ENCODE measurements at places on chromosomes 13 and 19.
A peak's percentile ranks its signal among the peaks of the same experiment; 100 is the strongest.

DNA sequence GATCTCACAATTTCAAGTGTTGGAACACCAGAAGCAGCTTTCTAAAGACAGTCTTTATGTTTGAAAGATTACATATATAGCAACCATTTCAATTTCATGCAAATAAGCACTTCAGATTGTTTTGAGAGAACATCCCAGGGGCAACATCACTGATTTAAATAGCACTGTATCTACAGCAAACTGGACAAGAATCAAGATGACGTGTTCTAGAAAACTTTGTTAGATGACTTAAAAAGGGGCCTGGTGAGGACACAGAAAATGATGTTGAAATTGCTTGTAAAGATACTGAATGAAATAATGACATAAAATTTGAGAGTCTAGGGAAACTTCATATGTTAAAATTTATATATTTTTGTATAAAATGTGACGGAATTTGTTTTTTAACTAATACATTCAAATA is 277.1 kb downstream of the KLF12 start:
- H3K27ac ChIP-seq = no peak overlapping the region
- no peak for DNase-seq
- no peak overlapping the region for H3K4me3 ChIP-seq

- no peaks in the 10 kb centered on the region for H3K4me1 ChIP-seq
- no peaks in the 10 kb centered on the region for H3K36me3 ChIP-seq
- H3K27me3 ChIP-seq = no peaks in the 10 kb centered on the region
- no peak overlapping the region for H3K4me3 ChIP-seq
Measured at GRCh38 chr19:17530586-17530985, 19.1 kb downstream of the PGLS start.

DNA sequence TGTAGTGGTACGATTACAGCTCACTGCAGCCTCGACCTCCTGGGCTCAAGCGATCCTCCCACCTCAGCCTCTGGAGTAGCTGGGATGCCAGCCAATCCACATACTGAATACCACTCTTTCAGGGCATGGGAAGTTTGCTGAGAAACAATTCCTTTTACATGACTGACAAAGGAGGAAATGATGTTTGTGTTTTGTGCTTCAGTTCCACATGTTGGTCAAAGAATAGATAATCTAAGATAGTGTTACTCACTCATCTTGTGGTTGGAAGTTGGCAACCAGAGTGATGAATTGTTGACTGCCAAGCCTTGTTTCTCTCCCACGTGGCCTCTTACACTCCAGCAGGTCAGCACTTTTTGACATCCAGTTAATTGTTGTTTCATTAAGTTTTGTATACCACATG is 7.6 kb downstream of the MBD3L2B start:
- H3K36me3 ChIP-seq = no peaks in the 10 kb centered on the region
- H3K4me1 ChIP-seq = no peaks in the 10 kb centered on the region
- H3K27ac ChIP-seq = no peak overlapping the region
- no peak for DNase-seq

DNA sequence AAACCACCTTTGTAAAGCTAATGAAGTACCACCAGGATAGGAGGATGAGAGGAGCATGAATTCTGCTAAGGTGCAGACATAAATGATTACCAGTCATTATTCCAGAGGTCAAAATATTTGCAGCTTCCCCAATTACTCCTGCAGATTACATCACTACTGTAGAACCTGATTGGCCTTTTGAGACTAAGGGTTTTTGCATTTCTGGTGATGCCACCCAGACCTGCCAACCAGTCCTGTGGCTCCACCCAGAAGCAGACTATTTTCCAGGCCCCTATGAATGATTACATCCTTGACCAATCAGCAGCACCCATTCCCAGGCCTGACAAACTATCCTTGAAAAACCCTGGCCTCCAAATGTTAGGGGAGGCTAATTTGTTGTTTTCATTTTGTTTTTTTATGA is 11.2 kb upstream of the KCNC3 start:
- DNase-seq = no peak
- no peaks in the 10 kb centered on the region for H3K36me3 ChIP-seq
- no peak overlapping the region for H3K27ac ChIP-seq
- H3K4me3 ChIP-seq = no peak overlapping the region
- H3K27me3 ChIP-seq = no peaks in the 10 kb centered on the region

GRCh38 chr13:76879203-76879882 is 6.9 kb downstream of the KCTD12 start:
- H3K4me1 ChIP-seq = no peaks in the 10 kb centered on the region
- H3K27me3 ChIP-seq = no peaks in the 10 kb centered on the region
- no peak for DNase-seq

DNA sequence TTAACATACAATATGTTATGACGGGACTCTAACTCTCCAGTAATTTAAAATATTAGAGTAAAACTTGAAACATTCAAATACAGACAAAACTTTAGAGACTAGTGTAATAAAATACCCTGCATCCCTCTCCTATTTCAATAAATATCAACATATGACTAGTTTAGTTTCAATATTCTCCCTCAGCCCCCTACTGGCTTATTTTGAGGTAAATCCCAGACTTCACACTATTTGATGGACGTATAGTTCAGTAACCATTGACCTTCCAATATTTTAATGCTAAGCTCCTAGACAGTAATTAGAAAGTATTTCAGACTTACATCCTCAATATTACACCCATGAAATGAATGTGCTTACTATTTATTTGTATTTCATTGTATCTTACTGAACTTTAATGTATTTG is 180.7 kb upstream of the STARD13 start:
- H3K27me3 ChIP-seq = no peaks in the 10 kb centered on the region
- no peaks in the 10 kb centered on the region for H3K36me3 ChIP-seq
- no peaks in the 10 kb centered on the region for H3K4me1 ChIP-seq
- no peak overlapping the region for H3K4me3 ChIP-seq
- DNase-seq = no peak

DNA sequence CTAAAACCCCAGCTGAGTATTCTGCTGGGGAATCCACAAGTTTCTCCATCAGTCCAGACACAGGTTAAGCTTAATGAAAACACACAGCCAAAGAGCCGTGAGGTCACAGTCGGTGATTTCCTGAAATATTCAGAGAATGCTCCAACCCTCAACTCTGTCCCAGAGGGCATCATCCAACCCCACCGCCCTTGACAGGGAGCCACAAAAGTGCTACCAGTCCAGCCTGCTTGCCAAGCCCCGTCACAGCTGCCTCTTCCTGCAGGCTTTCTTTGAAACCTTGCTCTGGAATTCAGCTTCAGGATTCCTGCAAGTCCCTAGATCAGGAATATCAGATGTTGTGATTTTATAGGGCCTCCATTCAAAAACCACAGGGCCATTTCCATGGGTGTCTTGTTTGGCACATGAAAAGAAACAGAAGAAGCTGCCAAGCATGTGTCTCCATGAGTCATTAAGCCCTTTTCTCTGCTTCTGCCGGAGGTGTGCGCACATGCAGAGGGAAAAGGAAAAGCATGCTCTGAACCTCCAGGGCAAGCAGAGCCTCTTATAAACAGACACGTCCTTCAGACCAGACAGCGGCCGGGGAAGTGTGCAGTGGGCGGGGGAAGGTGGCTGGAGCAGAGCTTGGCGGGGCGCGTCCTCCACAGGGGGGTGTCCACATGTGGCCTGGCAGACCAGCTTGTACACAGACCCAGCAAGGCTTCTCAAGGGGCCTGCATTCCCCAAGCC is 164.7 kb downstream of the KATNAL1 start:
- no peaks in the 10 kb centered on the region for H3K36me3 ChIP-seq
- H3K27ac ChIP-seq = no peak overlapping the region
- peaks cover 6% of the 10 kb centered on the region for H3K4me1 ChIP-seq
- H3K27me3 ChIP-seq = no peaks in the 10 kb centered on the region

DNA sequence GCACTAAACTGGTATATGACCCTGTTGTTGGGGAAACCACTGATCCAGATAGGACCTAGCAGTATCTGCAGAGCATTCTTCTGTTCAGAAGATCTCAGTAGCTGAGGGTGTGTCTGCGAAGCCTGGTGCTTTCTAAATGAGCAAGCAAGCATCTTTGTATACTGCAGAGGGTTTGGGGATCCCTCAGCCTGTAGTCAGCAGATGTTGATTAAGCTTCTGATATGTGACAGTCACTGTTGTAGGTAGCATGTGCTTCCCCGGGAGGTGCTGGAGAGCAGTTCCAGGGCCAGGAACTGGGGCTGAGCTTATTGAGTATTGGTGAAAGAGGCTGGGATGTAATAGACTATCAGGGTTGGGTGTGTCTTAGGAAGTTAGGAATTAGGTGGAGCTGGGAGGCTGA is 1.5 kb downstream of the SCAF1 start:
- no peak overlapping the region for H3K4me3 ChIP-seq
- no peaks in the 10 kb centered on the region for H3K27me3 ChIP-seq
- H3K4me1 ChIP-seq = peaks cover 15% of the 10 kb centered on the region
- peak overlapping the region; percentile 91 for H3K27ac ChIP-seq
- DNase-seq = no peak

DNA sequence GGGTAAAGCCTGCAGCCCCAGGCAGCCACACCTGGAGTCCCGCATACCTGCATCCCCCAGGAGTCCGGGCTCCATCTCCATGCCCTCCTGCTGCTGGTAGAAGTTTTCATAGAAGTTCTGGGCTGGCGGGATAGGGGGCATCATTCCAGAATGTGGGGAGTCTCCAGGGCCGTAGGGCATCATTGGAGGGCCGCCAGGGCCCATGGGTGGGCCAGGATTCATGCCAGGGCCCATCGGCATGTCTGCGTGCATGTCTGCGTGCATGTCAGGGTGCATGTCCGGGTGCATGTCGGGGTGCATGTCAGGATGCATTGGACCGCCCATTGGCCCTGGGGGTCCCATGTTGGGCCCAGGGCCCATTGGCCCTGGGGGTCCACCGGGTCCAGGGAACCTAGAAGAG is 23.3 kb upstream of the TMEM160 start:
- peaks cover 2% of the 10 kb centered on the region for H3K36me3 ChIP-seq
- H3K4me1 ChIP-seq = no peaks in the 10 kb centered on the region
- no peak overlapping the region for H3K4me3 ChIP-seq
- H3K27ac ChIP-seq = no peak overlapping the region

- no peak for DNase-seq
- no peak overlapping the region for H3K4me3 ChIP-seq
- H3K4me1 ChIP-seq = no peaks in the 10 kb centered on the region
- no peaks in the 10 kb centered on the region for H3K36me3 ChIP-seq
- no peaks in the 10 kb centered on the region for H3K27me3 ChIP-seq
Measured at GRCh38 chr13:102609696-102610095, 12.9 kb downstream of the TPP2 start.

GRCh38 chr13:21078501-21078900 is 17.1 kb upstream of the LATS2 start:
- no peak overlapping the region for H3K4me3 ChIP-seq
- H3K27ac ChIP-seq = no peak overlapping the region
- no peaks in the 10 kb centered on the region for H3K36me3 ChIP-seq
- H3K27me3 ChIP-seq = no peaks in the 10 kb centered on the region

GRCh38 chr13:30569901-30570576 is 47.7 kb upstream of the USPL1 start:
- H3K27ac ChIP-seq = peak overlapping the region; percentile 75
- H3K4me1 ChIP-seq = peaks cover 18% of the 10 kb centered on the region
- H3K4me3 ChIP-seq = no peak overlapping the region
- no peak for DNase-seq
- H3K27me3 ChIP-seq = no peaks in the 10 kb centered on the region
- no peaks in the 10 kb centered on the region for H3K36me3 ChIP-seq

DNA sequence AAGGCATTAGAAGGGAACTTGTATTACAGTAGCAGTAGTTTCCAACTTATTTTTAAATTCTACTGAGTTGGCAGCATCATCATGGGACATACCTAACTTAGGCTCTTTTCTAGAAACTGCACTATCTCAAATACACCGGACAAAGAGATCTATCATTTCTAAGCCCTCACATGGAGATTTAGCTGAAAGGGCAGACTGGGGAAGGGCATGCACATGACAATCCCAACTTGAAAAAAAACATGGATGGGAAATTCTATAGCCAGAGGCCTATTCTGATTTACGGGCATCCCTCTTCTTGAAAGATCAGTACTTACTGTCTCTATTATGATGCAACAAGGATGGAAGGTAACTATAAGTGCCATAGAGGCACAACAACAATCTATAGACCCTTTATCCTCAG is 1328.6 kb downstream of the UQCRFS1 start:
- no peak for DNase-seq
- H3K4me3 ChIP-seq = no peak overlapping the region
- no peaks in the 10 kb centered on the region for H3K27me3 ChIP-seq
- H3K4me1 ChIP-seq = no peaks in the 10 kb centered on the region
- H3K36me3 ChIP-seq = no peaks in the 10 kb centered on the region
- H3K27ac ChIP-seq = no peak overlapping the region

DNA sequence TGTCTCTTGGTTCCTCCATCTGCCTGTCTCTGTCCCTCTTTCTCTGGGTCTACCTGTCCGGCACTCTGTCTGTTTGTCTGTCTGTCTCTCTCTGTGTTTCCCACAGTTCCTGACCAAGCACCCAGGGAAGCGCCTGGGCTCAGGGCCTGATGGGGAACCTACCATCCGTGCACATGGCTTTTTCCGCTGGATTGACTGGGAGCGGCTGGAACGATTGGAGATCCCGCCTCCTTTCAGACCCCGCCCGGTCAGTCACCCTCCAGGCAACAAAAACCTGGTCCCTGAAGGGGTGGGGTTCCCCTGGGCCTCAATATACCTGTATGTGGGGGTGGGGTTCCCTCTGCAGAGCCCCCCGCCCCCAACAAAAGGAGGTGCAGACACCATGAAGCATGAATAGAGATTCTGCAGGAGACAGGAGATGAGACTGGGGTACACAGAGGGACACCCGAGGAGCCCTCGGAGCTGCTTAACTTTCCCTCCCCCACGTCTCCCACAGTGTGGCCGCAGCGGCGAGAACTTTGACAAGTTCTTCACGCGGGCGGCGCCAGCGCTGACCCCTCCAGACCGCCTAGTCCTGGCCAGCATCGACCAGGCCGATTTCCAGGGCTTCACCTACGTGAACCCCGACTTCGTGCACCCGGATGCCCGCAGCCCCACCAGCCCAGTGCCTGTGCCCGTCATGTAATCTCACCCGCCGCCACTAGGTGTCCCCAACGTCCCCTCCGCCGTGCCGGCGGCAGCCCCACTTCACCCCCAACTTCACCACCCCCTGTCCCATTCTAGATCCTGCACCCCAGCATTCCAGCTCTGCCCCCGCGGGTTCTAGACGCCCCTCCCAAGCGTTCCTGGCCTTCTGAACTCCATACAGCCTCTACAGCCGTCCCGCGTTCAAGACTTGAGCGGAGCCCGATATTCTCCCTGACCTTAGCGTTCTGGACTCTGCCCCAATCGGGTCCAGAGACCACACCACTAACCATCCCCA is 2.6 kb upstream of the CACNG7 start:
- H3K27me3 ChIP-seq = no peaks in the 10 kb centered on the region
- peak overlapping the region; percentile 53 for H3K4me3 ChIP-seq
- H3K36me3 ChIP-seq = no peaks in the 10 kb centered on the region
- peaks cover 23% of the 10 kb centered on the region for H3K4me1 ChIP-seq
- no peak for DNase-seq
- peak overlapping the region; percentile 36 for H3K27ac ChIP-seq

- no peak for DNase-seq
- no peaks in the 10 kb centered on the region for H3K36me3 ChIP-seq
- H3K4me1 ChIP-seq = no peaks in the 10 kb centered on the region
- H3K27ac ChIP-seq = no peak overlapping the region
- H3K4me3 ChIP-seq = no peak overlapping the region
Measured at GRCh38 chr13:80256352-80256932, 84.5 kb downstream of the SPRY2 start.
